AG10803 (cell line): ENCODE measurements at places on chromosomes 11 and 22.

DNA sequence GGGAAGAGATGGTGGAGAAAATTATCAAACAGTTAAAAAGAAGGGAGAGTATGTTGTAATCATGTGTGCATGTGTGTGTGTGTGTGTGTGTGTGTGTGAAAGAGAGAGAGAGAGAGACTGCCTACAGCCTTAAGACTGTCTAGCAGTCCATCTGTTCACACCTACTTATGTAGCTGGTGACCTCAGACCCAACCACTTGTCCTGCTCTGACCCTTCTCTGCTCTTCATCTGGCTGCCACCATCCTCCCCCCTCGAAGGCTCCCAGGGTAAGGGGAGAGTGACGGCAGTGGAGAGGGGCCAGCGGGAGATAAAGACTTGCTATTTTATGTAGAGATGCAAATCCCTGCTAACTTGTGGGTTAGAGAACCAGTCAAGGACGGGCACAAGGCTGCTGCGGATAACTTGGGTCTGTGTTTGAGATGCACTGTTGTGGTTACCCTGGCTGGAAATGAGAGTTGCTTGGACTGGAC is 24.9 kb upstream of the GRAMD1B start:
- DNase-seq: peak; percentile 29

DNA sequence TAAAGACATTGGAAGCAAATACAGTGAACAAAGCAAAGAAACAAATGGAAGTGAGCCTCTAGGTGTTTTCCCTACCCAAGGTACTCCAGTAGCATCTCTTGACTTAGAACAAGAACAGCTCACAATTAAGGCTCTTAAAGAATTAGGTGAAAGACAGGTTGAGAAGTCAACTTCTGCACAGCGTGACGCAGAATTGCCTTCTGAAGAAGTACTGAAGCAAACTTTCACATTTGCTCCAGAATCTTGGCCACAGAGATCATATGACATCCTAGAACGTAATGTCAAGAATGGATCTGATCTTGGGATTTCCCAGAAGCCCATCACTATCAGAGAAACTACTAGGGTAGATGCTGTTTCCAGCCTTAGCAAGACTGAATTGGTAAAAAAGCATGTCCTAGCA is 39.3 kb downstream of the RTN3 start:
- DNase-seq: no peak

DNA sequence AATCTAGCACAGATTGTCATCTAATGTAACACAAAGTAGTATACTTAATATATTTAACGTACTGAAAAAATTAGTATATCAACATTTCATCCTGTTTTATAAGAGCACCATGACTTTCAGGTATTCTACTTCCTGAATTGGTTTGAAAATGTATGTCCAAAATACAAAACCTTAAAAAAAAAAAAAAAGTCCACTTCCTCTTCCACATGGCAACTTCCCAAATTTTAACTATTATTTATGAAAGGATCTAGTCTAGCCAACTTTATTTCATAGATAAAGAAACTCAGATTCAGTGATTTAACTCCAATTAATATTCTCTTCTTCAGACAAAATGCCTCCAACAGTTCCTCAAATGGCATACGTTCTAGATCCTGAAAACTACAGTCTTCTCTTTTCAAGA is 44.0 kb downstream of the PIK3C2A start:
- no peak for DNase-seq

DNA sequence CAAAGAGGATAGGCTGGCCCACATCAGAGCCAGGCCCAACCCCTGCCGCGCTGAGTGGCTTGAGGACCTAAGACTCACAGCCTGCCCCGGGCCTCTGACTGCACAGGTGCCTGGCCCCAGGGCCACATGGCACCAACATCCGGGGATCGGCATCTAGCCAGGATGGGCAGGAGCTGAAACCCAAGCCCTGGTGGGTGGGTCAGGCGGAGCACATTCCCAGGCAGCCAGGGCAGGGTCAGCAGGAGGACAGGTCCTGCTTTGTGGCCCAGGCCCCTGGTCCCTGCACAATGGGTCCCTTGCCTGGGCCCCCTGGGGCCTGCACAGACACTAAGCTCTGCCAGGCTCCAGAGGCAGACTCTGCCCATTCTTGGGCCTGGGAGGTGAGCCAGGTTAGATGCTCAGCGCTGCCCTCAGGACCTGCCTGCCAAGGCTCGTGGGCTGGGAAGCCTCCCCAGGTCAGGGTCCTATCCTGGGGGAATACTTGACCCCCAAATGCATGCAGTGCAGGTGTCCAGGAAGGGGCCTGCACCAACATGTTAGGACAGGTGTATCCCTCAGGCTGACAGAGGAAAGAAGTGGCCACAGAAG is 33.5 kb downstream of the ARVCF start:
- no peak for DNase-seq

DNA sequence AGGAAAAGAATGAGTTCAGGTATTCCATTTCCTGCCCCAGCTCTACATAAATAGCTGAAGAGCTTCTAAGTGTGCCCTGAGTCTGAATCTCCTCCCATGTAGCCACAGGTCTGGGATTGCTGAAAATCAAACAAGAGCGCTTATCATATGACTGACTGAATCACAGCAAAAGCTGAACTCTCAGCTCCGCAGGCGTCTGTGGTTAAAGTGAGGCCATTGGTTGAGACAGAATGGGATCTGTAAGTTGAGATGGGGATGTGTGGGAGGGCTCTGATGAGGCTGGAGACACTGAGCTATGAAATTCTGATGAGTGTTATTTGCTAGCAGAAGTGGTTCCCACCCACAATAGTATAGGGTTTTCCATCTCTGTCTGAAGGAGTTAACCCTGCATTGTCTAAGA is 637.0 kb downstream of the OPCML start:
- no peak for DNase-seq
